ENCODE measurements at places on chromosomes 5 and 9.

GRCh38 chr9:1978941-1979340 lies 36.2 kb upstream of the SMARCA2 start:
- DNase-seq = no peak

DNA sequence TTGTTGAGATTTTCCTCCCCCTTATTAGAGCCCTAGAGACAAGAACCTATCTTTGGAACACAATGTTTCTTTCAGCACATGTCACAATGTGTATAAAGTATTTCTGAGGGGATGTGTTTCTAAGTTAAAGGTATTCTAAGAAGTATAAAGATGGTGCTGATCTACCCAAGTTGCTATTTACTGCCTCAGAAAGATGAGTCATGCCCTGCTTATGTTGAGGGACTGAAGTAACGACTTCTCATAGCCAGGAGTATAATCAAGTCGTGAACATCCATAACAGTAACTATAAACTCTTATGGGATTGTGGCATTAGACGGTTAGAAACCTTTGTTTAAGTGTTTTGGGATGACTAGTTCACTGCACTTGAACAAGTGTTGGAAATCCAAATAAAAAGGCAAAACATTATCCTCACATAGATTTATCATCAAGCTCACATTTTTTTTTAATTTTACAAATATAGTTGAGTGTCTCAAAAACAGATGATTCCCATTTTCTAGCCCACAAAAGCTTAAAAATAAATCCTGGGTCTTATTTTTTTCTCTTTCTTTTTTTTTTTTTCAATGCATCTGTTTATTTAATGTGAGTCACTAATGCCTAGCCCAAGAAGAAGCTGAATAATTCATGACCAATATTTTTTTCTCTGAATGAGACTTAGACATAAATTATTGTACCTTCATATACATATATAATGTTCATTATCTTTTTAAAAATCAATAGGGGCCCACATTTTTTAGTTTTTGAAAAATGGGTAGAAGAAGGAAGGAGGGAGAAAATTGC lies 12.2 kb upstream of the TMEM252 start:
- no peak for DNase-seq

- no peak for DNase-seq
Measured at GRCh38 chr5:102924963-102925362, 169.9 kb downstream of the PAM start.

- no peak for DNase-seq
Measured at GRCh38 chr9:77508396-77508795, 139.7 kb downstream of the GNA14 start.

DNA sequence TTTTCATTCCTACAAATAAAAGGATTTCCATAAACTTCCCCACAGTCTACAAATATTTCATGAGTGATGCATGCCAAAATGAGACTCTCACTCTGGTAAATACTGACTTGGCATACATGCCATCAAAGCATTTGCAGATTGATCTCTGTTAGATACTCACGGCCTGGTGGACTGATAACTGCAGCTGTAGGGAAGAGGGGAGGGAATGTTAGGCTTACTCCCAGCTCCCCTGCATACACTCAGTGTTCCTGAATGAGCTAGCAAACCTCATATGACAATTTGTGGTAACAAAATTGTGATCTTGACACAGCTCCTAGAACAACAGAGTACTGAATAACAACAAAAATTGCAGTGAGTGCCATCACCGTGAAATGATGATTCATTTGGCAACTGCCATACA lies 435.3 kb downstream of the NR2F1-AS1 start:
- no peak for DNase-seq

DNA sequence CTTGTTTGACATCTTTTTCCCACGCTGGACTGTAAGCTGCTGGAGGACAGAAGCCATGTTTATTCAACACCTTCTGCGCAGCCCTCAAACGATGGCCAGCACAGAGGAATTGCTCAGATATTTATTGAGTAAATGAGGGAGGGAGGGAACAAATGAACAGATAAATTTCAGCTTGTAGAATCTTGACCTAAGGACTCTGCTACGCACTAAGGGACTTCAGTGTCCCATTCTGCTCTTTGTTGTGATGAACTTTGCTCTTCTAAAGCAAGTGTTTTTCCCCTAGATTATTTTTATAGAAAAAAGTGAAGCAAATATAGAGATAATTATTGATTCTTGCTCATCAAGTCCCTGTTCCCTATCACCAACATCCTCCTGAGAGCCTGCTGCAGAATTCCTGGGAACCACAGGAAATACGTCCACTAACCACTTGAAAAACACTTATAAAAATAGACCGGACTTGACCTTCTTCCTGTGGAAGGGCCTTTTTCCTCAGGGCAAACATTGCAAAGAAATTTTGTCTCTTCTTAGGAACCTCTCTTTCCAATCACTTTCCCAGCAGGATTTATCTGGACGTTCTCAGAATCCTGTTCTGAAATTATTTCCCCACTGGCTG lies 54.9 kb downstream of the FGF1 start:
- DNase-seq = no peak

All from glutamatergic neuron (in vitro differentiated cells).